WTC11 (cell line): ENCODE measurements at places on chromosomes 5 and 9.

GRCh38 chr5:68928617-68929302 lies 165.1 kb upstream of the SLC30A5 start:
- DNase-seq = no peak

DNA sequence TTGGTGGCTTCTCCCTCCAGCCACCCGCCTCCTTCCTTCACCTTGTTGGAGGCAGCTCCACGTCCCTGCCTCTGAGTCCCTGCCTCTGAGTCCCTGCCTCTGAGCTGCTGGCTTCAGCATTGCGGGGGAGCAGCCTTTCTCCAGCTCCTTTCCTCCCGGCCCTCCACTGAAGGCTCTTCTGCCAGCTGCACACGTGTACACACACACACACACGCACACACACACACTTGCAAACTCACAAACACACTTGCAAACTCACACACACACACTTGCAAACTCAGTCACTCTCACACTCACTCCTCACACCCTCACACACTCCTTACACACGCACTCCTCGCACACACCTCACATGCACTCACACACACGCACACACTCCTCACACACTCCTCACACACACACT lies 45.1 kb downstream of the C9orf50 start:
- DNase-seq = no peak

GRCh38 chr5:80172067-80172695 lies 83.7 kb downstream of the SERINC5 start:
- no peak for DNase-seq

DNA sequence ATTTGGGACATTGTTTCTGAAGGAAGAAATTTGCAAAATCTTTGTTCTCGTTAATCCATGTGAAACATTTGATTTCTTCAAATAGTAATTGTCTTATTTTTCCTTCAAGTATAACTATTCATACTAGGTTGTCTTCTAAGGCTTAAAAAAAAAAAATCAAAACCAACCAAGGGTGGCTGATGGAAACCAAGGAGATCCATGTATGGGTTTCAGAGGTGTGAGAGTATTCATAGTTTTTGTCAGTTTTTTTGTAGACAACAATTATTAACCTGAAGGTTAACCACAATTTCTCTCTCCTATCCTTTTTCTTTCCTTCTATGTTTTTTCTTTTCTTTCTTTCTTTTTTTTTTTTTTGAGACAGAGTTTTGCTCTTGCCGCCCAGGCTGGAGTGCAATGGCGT lies 35.4 kb downstream of the KDM4C start:
- no peak for DNase-seq

DNA sequence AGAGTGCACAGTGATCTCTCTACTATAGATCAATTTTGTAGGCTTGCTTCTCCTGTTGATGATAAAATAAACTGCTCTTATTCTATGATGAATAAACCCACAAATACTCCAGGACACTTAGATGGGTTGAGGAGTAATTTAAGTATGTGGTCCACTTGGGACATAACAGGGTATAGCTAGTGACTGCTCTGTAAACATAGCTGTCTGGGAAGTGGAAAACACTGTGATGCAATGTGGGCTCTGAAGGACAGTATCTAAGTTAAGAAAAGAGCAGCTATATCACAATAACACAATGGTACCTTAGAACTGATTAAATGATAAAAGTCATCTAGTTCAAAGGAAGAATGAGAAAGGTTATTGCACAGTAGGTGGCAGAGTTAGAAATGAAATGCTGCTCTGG lies 294.3 kb upstream of the HAPLN1 start:
- no peak for DNase-seq

DNA sequence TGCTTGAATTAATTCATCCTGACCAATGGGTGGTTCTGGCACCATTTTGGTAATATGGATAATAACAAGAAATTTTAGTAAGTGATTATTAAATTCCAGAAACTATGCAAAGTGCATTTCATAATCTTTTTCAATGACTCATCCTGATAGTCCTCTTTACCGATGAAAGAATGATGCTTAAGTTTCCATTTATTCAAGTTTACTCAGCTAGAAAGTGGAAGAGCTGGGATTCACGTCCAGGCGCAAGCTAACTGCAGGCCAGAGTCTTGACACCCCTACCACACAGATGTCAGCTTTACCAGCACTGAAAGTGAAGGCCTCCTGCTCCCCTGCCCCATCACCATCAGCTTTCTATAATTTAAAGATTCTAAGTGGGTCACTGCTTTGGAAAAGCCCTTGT lies 493.5 kb upstream of the WWC1 start:
- DNase-seq = no peak

- DNase-seq = no peak
Measured at GRCh38 chr9:83572524-83572923, 34.3 kb upstream of the FRMD3 start.

GRCh38 chr5:119331566-119332095 lies 24.2 kb upstream of the TNFAIP8 start:
- DNase-seq = no peak

- peak; percentile 79 for DNase-seq
Measured at GRCh38 chr5:35229076-35230037, 930 bp downstream of the PRLR start.

DNA sequence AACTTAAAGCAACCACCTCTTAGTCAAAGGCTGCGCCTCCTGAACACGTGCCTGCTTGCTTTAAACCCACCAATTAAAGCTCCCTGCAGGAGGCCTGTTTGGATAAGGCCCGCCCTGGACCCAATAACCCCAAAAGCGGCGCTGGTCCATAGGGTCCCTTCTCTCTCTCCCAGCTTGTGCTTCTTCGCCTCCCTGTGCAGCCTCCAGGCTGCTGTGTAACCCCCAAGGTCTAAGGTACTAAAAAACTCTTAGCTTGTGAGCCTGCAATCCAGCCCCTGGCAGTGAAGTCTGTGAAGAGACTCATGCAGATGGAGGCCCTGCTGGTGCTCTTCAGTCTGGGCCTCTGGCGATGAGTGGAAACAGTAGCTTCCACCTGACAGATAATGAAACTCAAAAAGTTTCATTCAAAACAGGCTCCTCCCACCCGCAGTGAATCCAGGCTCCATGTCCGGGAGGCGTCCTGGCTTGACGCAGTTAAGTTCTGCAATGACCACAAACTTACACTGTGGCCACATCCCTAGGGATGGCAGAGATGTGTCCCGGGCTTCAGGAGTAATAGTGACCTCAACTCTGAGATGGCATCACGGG lies 97.3 kb downstream of the PRRT1B start:
- no peak for DNase-seq

- DNase-seq = no peak
Measured at GRCh38 chr5:30650311-30650710, 543.2 kb upstream of the CDH6 start.

DNA sequence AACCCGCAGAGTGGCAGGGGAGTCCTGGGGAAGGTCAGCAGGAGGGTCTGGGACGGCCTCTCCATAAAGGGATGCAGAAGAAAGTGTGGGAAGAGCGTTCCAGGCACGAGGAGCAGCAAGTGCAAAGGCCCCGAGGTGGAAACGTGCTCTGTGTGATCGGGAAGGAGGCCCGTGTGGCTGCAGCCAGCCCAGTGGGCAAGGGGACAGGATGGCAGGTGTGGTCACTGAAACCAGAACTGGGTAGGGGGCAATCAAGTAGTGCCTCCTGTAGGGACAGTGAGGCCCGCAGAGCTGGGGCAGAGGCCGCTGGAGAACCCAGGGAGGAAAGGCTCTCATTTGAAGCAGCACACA lies 16.3 kb upstream of the LAMC3 start:
- no peak for DNase-seq

DNA sequence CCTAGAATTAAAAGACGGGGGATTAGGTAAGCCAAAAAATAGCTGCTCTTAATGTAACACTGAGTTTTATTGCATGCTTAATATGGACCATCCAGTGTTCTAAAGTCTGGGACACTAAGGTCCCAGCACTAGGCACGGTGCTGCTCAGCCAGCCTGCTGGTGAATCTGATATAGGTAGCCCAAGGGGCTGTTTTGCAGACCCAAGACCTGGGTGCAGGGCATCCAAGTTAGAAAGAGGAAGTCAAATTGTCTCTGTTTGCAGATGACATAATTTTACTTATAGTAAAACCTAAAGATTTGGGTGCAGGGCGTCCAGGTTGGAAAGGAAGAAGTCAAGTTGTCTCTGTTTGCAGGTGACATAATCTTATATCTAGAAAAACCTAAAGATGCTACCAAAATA lies 17.8 kb downstream of the IFNA5 start:
- DNase-seq = no peak

DNA sequence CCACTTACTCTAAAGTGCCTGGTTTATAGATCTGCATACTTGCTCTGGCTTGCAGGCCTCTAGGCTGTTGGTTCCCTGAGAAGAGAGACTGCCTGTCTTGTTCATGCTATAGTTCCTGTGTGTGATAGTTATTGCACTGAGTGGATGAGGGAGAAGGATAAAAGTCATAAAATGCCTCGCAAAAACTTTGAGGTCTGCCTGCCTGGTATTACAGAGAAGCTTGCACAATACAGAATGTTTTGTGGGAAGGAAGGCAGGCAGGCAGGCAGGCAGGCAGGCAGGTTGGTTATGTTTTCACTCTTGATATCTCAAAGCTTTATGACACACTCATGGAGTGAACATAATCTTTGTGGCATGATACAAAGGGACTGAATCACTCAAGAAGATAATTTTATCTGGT lies 287.1 kb downstream of the SLIT3 start:
- DNase-seq = no peak

DNA sequence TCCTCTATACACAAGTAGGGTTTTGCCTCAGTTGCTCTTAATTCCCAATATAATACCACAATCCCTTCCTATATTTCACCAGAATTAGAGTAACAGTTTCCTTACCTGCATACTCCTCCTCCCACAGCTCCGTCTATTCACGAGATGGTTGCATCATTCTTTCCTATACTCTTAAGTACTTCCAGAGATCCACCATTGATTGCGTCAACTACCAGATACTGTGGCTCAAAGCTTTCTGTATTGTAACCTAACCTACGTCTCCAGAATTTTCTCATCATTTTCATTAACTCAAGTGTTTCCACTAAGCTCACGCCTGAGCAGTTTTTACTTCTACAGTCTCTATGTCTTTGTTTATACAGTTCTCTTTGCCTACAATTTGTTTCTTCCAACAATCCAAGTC lies 31.2 kb upstream of the MINAR2 start:
- no peak for DNase-seq

- DNase-seq = no peak
Measured at GRCh38 chr9:9246726-9247125, 1366.1 kb downstream of the PTPRD start.

DNA sequence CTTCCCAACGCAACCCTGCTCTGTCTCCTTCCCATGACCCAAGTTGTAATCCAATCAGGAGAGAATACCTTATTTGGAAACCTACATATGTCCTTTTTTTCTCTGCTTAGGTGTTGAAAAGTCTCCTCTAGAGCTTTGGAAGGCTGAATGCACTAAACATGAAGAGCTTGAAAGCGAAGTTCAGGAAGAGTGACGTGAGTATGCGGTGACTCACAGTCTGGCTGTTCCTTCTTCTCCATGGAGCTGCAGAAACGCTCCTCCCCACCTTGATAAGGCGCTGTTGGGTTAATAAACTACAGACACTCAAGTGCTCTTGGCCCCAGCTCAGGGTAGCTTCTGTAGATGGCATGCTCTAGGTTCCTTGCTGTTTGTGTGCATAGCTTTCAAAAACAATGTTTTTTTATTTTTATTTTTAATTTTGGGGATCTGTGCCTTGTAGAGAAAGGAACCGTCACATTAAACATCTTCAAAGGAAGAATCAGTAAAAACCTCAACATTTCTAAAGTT lies 30.7 kb downstream of the RAI14 start:
- no peak for DNase-seq

DNA sequence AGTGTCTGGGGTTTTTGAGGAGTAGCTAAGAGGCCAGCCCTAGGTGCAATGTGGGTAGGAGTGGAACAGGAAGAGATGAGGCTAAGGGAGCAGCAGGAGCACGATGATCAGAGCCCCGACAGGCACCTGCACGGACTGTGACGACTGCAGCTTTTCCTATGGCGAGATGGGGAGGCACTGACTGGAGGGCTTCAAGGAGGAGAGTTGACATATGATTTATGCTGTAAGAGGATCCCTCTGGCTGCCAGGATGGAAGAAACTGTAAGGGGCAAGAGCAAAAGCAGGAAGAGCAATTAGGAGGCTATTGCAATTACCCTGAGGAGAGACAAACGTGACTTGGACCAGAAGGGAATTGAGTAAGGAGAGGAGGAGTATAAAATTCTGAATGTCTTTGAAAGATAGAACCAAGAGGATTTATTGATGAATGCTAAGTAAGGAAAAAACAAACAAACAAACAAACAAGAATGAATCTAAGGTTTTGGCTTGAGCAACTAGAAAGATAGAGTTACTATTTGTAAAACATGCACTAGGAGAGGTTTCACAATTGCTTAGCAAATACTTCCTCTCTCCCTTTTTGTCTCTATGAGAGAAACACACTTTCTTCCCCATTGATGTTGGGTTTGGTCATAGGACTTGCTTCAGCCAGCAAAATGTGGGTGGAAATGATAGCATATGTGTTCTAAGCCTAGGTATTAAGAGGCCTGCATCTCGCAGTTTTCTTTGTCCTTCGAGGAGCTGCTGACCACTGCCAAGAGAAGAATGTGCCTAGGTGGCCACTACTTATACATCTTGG lies 32.9 kb downstream of the TRPC7 start:
- DNase-seq = no peak

- DNase-seq = no peak
Measured at GRCh38 chr5:90553711-90554110, 4.9 kb upstream of the ADGRV1 start.
